Fibroblast of skin of scalp (primary cell): ENCODE measurements at places on chromosomes 5 and 9.

DNA sequence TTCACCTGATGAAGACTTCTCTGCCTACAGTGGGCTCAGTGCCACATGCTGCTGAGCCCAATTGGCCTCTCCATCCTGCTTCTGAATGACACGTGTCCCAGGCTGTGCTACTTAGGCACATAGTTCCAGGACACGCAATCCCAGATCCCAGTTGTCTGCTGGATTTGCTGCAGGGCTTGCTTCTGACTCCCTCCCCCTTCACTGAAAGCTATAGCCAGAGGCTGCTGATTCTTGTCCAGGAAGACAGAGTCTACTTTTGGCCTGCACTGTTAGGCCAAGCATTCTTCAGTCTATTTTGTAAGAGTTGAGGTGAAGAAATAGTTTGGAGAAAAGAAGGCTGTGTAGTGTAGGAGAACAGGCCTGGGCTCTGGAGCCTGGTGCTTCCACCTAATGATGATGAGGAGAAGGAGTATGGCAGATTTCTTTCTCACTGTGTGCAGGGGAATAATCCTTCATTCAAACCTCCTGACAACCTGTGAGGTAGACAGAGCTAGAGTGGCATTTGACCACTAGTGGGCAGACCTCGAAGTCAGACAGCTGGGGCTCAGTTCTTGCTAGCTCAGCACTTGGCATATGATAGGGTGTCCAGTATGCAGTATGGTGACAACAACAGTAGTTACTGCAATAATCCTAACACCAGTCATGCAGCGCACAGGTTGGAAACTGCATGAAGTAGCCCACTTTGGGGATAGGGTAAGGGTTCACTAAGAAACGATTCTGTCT is 19.5 kb upstream of the ASPN start:
- peak; percentile 28 for DNase-seq

DNA sequence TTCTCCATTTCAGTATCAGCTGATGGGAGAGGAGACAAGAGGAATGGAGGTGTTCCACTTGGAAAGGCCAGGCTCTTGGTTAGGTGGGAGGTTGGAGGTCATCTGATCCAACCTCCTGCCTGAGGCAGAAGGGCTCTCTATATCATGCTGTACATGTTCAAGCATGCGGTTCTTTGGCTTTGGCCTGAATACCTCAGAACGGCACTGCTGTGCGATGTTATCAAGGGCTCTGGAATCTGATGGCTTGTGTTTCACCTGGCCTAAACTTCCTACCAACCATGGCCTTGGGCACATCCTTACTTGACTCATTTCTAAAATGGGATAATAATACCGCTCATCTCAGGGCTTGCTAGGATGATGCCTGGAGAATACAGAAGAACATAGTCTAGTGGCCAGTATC is 90.1 kb upstream of the FAM169A start:
- DNase-seq: no peak

DNA sequence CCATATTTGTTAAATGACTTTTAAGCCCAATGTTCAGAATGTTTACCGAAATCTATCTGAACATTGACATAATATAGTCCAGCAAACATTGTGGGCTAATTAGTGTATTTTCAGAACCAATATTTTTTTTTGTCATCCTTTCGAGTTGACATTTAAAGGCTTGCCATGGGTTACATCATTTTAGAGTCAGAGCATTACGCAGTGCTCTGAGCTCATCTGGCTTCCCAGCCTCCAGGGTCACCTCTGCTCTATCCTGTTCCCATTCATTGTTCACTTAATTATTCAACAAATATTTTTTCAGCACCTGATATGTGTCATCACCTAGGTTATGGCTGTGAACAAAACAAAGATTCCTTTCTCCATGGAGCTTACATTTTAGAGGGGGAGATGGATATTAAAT is 80.2 kb downstream of the SREK1 start:
- DNase-seq: no peak

- DNase-seq: peak; percentile 55
Measured at GRCh38 chr5:144035046-144035740, 135.3 kb downstream of the YIPF5 start.

GRCh38 chr9:73007966-73008672 is 55.3 kb upstream of the ALDH1A1 start:
- no peak for DNase-seq

- DNase-seq: no peak
Measured at GRCh38 chr5:43336159-43336558, 22.9 kb upstream of the HMGCS1 start.

- DNase-seq: no peak
Measured at GRCh38 chr5:20360263-20360662, 372.3 kb upstream of the CDH18 start.
